Spinal cord (tissue), 10 donors: ENCODE measurements at places on chromosomes 4 and X.

- no peak for DNase-seq
These were observed 474.8 kb upstream of the SLIT2 start for GRCh38 chr4:19776929-19777328.

DNA sequence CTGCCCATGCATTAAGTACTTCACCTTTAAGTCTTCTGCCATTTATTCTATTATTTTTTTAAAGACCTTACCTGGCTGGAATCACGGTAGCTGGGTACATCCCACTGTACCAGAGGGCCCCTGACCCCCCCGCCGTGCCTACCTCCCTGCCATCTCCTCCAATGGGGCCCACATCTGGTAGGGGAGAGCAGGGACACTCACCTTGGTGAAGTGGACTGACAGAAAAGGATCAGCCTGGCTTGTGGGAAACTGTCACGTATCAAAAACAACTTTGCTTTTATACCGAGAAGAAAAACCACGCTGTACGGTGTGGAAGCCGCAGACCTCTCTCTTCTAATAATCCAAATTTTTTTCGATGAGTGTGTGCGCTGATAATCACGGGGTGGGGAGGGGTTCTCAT is at the start of gene FOXP3:
Gene FOXP3, minus strand, starts transcription at position 251 of the 400 bp plus-strand sequence. CDS start 6,205 bp downstream, outside the sequence.
- DNase-seq: no peak

GRCh38 chrX:72399816-72400215 is 94.1 kb upstream of the CITED1 start:
- no peak for DNase-seq

DNA sequence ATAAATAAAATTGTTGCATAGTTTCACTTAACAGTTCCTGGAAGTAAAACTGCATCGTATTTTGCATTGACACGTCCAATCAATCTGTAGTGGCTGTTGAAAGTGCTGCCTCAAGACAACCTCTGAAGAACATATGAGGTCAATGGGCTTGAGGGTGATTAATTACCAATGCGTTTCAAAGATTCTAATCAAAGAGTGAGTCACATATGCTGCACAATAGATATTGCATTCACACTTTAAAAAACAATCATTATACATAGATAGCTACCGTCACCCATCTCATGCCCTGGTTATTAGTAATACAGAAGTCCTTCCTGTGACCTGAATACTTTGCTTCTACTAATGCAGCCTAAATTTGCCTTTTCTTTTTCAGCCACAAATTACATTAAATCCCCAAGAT is 743.3 kb upstream of the SLIT2 start:
- DNase-seq: no peak

DNA sequence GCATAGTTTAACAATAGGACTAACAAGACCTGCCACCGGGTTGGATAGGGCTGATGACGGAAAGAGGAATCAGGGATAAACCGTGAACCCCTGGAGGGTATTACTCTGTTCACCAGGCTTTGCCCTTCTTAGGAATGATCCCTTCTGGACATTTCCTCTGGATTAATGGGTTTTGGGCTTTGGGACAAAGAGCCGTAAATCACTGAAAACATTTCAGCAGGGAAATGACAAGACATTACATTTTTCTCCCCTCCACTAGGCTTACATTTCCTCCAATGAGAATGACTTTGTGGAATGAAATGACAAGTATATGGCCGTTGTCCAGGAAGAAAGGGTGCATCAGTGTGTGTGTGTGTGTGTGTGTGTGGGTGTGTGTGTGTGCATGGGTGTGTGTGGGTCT is 25.9 kb upstream of the RBPJ start:
- no peak for DNase-seq
